ENCODE measurements at places on chromosomes 6 and 20. TPM values are rescaled to one million over a fixed set of nuclear protein-coding genes. Genes with fewer than 3 reads are reported as not detected.
A peak's percentile ranks its signal among the peaks of the same experiment; 100 is the strongest.

GRCh38 chr20:51528263-51529027 lies 14.1 kb downstream of the NFATC2 start:
- no peaks in the 10 kb centered on the region for H3K4me1 ChIP-seq
- H3K27ac ChIP-seq: no peak overlapping the region
- no peaks in the 10 kb centered on the region for H3K36me3 ChIP-seq
- no peak for DNase-seq

DNA sequence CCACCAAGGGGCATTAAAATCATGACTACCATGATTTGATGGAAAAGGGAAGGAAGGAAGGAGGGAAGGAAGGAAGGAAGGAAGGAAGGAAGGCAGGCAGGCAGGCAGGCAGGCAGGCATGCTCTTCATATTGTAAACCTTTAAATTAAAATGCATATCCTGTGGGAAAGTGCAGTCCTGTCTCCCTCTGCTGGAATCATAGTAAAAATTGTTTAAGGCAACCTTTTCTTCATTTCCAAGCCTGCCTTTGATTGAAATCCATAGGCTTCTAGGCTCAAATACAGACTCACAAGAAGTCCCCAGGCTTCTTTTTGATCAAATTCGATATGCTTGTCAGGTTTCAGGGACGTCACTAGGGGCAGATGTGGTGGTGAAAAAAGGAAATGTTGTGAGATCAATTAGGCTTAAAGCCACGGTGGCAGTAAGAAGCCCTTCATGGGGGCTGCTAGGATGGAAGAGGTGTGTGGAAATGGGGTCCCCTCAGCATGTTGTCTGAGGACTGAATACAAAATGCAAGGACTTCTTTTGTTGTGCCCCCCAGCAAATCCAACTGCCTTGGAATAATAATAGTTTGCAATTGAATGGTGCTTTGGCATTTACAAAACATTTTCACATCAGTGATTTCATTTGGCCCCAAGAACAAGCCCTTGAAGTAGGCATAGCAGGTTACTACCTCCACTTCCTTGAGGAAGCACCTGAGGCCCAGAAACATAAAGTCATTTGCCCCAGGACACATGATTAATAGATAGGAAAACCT lies 25.6 kb upstream of the GABRR1 start:
- no peak overlapping the region for H3K27ac ChIP-seq
- peaks cover 2% of the 10 kb centered on the region for H3K4me1 ChIP-seq
- peak; percentile 34 for DNase-seq

DNA sequence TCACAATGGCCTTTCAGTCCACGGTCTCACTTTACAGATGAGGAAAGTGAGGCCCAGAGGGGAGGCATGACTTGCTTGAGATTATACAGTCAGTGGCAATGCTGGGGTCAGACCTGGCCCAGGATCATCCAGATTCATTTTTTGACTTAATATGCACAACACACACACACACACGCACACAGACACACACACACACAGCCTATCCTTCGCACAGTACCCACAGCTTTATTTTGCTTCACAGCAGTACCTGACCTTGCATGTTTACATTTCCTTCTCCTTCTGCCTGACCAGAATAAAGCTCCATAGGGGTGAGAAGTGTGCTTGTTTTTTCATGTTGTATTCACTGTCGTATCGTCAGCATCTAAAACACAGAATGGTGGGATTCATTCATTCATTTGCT lies 79.8 kb downstream of the VEGFA start:
- DNase-seq: no peak
- H3K4me1 ChIP-seq: peaks cover 2% of the 10 kb centered on the region
- H3K36me3 ChIP-seq: no peaks in the 10 kb centered on the region
- no peak overlapping the region for H3K27ac ChIP-seq
- no peaks in the 10 kb centered on the region for H3K27me3 ChIP-seq

- H3K4me1 ChIP-seq: no peaks in the 10 kb centered on the region
- no peaks in the 10 kb centered on the region for H3K27me3 ChIP-seq
- no peak overlapping the region for H3K4me3 ChIP-seq
- DNase-seq: no peak
Observed at GRCh38 chr20:50580016-50580747, 70.0 kb downstream of the PTPN1 start.

DNA sequence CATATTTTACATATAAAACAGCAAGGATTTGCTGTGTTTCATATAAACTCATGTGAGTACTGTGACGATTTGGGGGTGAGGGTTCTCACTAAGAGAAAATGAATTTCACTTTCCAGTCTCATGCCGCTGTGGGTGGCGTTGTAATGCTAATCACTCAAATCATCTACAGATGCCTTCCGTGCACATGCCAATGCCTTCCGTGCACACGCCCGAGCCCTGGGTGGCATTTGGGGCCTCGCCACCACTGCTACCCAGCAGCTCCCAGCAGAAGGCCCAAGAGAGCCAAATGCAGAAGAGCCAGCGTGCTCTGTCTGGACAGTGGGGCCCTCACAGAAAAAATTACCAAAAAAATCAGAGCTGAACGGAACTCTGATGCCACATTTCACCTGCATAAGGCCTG lies 53.7 kb downstream of the WDR27 start:
- no peak overlapping the region for H3K27ac ChIP-seq
- DNase-seq: no peak
- no peaks in the 10 kb centered on the region for H3K36me3 ChIP-seq
- H3K4me3 ChIP-seq: no peak overlapping the region

- no peak overlapping the region for H3K4me3 ChIP-seq
- no peaks in the 10 kb centered on the region for H3K27me3 ChIP-seq
- no peak overlapping the region for H3K27ac ChIP-seq
- no peaks in the 10 kb centered on the region for H3K36me3 ChIP-seq
- H3K4me1 ChIP-seq: 0 out of 2 replicates have a peak, but pooled peaks cover 3% of the 10 kb centered on the region
Observed at GRCh38 chr20:58431134-58431533, 42.1 kb downstream of the VAPB start.

Gene MEP1A
- total RNA-seq: not detected

Gene C20orf204
- total RNA-seq: 0.61 TPM

Gene CST2
- total RNA-seq: not detected

Gene GPR63
- total RNA-seq: 11.3 TPM

Data from H1 (cell line).